A549 treated with ZK216348 at 1 μM for 4 hours (cell line): ENCODE measurements at places on chromosomes 5 and 9. TPM values are rescaled to one million over a fixed set of nuclear protein-coding genes. Genes with fewer than 3 reads are reported as not detected.

The ALDOB gene
- total RNA-seq = not detected in 5 replicates

The ACTBL2 gene
- total RNA-seq = 0.09 to 0.12 TPM in 2 of 5 replicates, not detected in the others

The FAM221B gene
- not detected in 5 replicates for total RNA-seq

The LCN2 gene
- 3.4 to 6.8 TPM (median 3.5 TPM) in 5 replicates for total RNA-seq

The PCDHB10 gene
- total RNA-seq = not detected in 5 replicates

The TLX3 gene
- total RNA-seq = not detected in 5 replicates

The NUDT12 gene
- 0.94 to 2.7 TPM (median 1.5 TPM) in 5 replicates for total RNA-seq

The UGT3A1 gene
- not detected in 5 replicates for total RNA-seq

The GOLM1 gene
- 97.6 to 121 TPM (median 114 TPM) in 5 replicates for total RNA-seq

The NCBP1 gene
- 23.7 to 31.7 TPM (median 26.5 TPM) in 5 replicates for total RNA-seq

The CER1 gene
- total RNA-seq = not detected in 5 replicates
